ENCODE measurements at places on chromosomes 7 and 10. TPM values are rescaled to one million over a fixed set of nuclear protein-coding genes. Genes with fewer than 3 reads are reported as not detected.

- DNase-seq: no peak
- H3K36me3 ChIP-seq: no peaks in the 10 kb centered on the region
- no peaks in the 10 kb centered on the region for H3K27me3 ChIP-seq
These were observed 35.0 kb downstream of the HDAC9 start for GRCh38 chr7:18530224-18531179.

DNA sequence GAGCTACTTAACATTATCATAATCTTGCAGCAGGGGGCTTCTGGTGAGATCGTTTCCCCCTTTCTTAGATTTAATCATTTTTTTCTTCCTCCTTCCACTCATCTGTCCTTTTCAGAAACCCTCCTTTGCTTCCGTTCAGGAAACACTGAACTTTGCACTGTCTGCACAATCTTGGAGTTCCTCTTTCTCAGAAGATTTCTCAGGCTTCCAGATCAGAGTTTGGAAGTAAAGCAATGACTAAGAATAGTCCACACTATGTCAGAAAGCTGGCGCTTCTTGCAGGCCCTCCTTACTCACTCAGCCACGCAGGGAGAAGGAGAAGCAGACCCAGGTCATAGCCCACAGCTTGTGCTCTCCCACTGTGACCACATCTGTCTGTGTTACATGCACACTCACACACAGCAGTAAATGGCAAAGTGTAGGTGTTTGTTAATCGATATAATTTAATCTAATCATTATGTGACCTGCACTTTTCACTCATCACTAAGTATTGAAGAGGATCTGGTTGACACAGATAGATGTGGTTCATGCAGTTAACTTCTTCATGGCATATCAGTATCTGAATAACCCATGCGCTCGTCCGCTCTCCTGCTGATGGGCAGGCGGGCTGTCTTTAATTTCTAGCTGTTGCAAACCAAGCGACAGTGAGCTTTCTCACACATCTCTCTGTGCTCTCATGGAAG lies 30.2 kb downstream of the ALOX5 start:
- H3K27me3 ChIP-seq: peaks cover 32% of the 10 kb centered on the region
- no peak overlapping the region for H3K27ac ChIP-seq
- no peak overlapping the region for H3K4me3 ChIP-seq
- peaks cover 7% of the 10 kb centered on the region for H3K4me1 ChIP-seq
- no peak for DNase-seq

GRCh38 chr10:69119896-69120295 lies 4.1 kb upstream of the VPS26A start:
- peaks cover 6% of the 10 kb centered on the region for H3K4me1 ChIP-seq
- no peak for DNase-seq
- H3K4me3 ChIP-seq: no peak overlapping the region
- peaks cover 3% of the 10 kb centered on the region for H3K36me3 ChIP-seq

GRCh38 chr10:131556897-131557495 lies 245.5 kb upstream of the TCERG1L start:
- no peak for DNase-seq
- no peaks in the 10 kb centered on the region for H3K27me3 ChIP-seq
- no peaks in the 10 kb centered on the region for H3K36me3 ChIP-seq
- H3K4me3 ChIP-seq: no peak overlapping the region
- H3K4me1 ChIP-seq: peaks cover 1% of the 10 kb centered on the region
- H3K27ac ChIP-seq: no peak overlapping the region

DNA sequence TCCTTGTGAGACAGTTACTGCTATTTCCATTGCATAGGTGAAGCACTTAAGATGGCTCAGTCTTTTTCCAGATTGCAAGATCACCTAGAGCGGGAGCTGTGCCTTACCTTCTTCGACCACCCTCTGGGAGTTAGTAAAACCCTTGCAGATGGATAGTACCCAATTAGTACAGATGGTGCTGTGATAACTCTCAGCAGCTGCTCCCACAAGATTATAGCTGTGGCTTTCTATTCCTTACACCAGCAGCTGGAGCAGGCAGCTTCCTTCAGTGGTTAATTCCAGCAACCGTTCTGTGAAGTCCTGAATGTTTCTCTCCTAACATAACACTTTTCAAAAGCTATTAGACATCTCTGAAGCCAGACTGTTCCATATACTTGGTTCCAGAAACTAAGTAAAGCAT lies 796.8 kb downstream of the XPNPEP1 start:
- H3K27ac ChIP-seq: no peak overlapping the region
- no peaks in the 10 kb centered on the region for H3K36me3 ChIP-seq
- H3K4me3 ChIP-seq: no peak overlapping the region
- no peak for DNase-seq

- H3K4me1 ChIP-seq: no peaks in the 10 kb centered on the region
- DNase-seq: no peak
- H3K36me3 ChIP-seq: no peaks in the 10 kb centered on the region
- no peaks in the 10 kb centered on the region for H3K27me3 ChIP-seq
These were observed 111.0 kb upstream of the FEZF1 start for GRCh38 chr7:122415510-122415909.

DNA sequence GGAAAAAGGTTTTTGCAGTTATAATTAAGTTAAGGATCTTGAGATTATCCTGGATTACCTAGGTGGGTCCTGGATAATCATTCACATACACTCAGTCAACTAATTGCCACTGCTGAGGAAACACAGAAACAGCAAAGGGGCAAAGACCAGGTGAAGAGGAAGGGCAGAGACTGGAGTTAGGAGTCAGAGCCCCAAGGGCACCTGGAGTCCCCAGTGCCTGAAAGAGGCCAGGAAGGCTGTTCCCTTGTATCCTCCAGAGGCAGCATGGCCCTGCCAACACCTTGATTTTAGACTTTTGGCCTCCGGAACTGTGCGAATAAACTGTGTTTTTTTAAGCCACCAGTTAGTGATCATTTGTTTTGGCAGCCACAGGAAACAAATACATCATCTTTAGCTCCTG lies 24.6 kb downstream of the PRR15 start:
- no peaks in the 10 kb centered on the region for H3K36me3 ChIP-seq
- peak overlapping the region; percentile 29 for H3K4me3 ChIP-seq
- DNase-seq: no peak
- H3K4me1 ChIP-seq: peaks cover 10% of the 10 kb centered on the region
- no peak overlapping the region for H3K27ac ChIP-seq

- peak overlapping the region; percentile 20 for H3K4me3 ChIP-seq
- no peak for DNase-seq
- H3K27me3 ChIP-seq: peaks cover 32% of the 10 kb centered on the region
These were observed 100.9 kb upstream of the YAE1 start for GRCh38 chr7:39465055-39465929.

DNA sequence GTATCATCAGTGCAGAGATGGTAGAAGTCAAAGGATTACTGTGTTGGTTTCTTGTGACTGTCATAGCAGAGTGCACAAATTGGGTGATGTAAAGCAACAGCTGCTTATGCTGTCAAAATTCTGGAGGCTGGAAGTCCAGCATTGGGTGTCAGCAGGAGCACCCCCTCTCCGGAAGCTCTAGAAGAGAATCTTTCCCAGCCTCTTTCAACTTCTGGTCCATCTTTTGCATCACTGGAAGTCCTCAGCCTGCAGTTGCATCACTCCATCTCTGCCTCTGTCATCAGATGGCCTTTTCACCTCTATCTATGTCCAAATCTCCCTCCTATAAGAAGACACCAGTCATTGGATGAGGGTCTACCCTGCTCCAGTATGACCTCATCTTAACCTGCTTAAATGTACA lies 35.8 kb upstream of the GALNTL5 start:
- no peak overlapping the region for H3K4me3 ChIP-seq
- no peak for DNase-seq
- peaks cover under 1% of the 10 kb centered on the region for H3K4me1 ChIP-seq
- H3K36me3 ChIP-seq: no peaks in the 10 kb centered on the region

- peaks cover 9% of the 10 kb centered on the region for H3K27me3 ChIP-seq
- H3K4me1 ChIP-seq: no peaks in the 10 kb centered on the region
- H3K4me3 ChIP-seq: no peak overlapping the region
- peaks cover 29% of the 10 kb centered on the region for H3K36me3 ChIP-seq
- no peak for DNase-seq
These were observed 81.4 kb upstream of the IL6 start for GRCh38 chr7:22645418-22646181.

GRCh38 chr7:121531175-121532070 lies 135.3 kb upstream of the FAM3C start:
- H3K4me1 ChIP-seq: peaks cover 14% of the 10 kb centered on the region
- H3K27me3 ChIP-seq: peaks cover 4% of the 10 kb centered on the region
- H3K36me3 ChIP-seq: no peaks in the 10 kb centered on the region
- H3K4me3 ChIP-seq: no peak overlapping the region

- H3K27ac ChIP-seq: no peak overlapping the region
- H3K27me3 ChIP-seq: no peaks in the 10 kb centered on the region
- no peak overlapping the region for H3K4me3 ChIP-seq
- no peaks in the 10 kb centered on the region for H3K4me1 ChIP-seq
- no peaks in the 10 kb centered on the region for H3K36me3 ChIP-seq
- no peak for DNase-seq
These were observed 150.0 kb upstream of the NEBL start for GRCh38 chr10:21047096-21047495.

- no peak for DNase-seq
- no peak overlapping the region for H3K27ac ChIP-seq
- no peaks in the 10 kb centered on the region for H3K4me1 ChIP-seq
- no peaks in the 10 kb centered on the region for H3K36me3 ChIP-seq
- no peaks in the 10 kb centered on the region for H3K27me3 ChIP-seq
These were observed 271.2 kb downstream of the DIP2C start for GRCh38 chr10:418226-418625.

DNA sequence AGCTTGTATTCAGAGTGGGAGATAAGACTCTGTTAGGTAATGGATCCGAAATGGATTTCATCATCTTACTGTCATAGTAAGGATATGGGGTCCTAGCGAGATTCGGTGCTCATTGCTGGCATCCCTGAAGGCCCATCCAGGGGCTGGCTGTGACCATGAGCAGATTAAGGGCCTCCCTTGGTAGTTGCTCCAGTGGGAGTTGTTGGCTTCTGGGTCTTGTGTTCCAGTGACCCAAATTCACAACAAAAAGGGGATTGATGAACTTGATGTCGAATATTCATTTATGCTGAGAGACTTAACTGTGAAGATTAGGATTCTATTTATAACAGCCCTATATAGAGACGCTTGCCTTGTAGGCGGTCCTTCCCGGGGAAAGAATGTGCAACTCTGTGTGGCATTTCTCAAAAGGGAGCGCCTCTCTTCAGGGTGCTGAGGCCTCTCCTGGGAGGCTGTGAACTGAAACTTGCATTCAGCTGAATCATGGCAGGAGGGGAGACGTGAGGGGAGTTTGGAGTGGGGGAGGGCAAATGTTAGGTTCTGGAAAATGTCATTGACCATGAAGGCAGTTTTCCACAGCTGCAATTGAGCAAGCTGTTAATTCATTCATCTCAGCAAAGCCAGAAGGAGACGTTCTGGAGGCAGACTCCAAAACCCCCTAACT lies 233.1 kb upstream of the FZD8 start:
- H3K4me3 ChIP-seq: no peak overlapping the region
- H3K27me3 ChIP-seq: no peaks in the 10 kb centered on the region
- no peak for DNase-seq
- no peaks in the 10 kb centered on the region for H3K4me1 ChIP-seq
- H3K36me3 ChIP-seq: no peaks in the 10 kb centered on the region
- no peak overlapping the region for H3K27ac ChIP-seq

- no peaks in the 10 kb centered on the region for H3K4me1 ChIP-seq
- H3K4me3 ChIP-seq: no peak overlapping the region
- no peaks in the 10 kb centered on the region for H3K36me3 ChIP-seq
- H3K27ac ChIP-seq: no peak overlapping the region
These were observed 471.0 kb downstream of the SH2D4B start for GRCh38 chr10:81008726-81009125.

DNA sequence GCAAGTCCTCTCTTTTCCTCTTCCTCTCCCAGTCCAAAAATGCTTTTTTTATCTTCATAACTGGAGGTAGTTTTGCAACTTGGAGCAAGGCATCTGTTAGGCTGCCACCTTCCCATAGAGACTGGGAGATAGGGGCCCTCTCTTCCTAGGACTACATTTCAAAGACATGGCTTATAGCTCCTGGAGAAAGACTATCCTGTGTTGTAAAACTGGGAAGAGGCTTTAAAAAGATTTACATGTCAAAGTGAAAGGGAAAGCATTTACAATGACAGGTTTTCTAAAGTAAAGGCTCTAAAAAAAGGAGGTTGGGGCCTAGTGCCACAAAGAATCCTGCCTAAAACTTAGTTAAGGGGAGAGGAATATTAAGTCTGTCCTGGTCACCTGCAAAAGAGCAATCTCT lies 82.2 kb upstream of the SEMA3E start:
- no peaks in the 10 kb centered on the region for H3K27me3 ChIP-seq
- no peaks in the 10 kb centered on the region for H3K36me3 ChIP-seq
- no peak for DNase-seq
- no peak overlapping the region for H3K4me3 ChIP-seq
- H3K4me1 ChIP-seq: no peaks in the 10 kb centered on the region

DNA sequence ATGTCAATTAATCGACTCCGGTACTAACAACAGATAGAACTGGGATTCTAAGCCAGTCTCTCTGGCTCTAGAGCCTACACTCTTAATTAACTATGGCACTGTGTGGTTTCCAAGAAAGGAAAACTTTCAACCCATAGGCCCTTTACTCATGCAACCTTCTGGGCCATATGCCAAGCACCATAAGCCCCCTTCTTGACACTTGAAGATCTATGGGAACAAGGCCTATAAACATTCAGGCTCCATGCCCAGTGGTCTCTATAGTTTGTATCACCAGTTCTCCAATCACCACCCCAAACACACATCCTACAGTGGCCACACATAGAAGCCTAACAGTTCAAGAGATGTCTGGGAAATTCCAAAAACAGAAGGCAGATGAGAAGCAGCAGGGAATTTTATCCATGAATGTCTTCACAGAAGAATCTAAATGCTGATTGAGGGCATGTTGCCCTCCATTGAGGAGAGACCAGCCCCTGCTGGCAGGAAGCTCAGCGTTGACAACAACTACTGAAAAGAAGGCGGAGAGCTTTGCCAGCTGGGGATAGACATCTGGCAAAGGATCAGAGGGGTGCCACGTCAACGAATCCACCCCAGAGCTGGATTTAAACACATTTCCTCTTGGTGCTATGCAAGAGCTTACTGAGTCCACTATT lies 64.4 kb downstream of the GRM3 start:
- H3K36me3 ChIP-seq: no peaks in the 10 kb centered on the region
- DNase-seq: no peak
- H3K27me3 ChIP-seq: no peaks in the 10 kb centered on the region
- H3K4me1 ChIP-seq: no peaks in the 10 kb centered on the region

Gene C10orf105
- total RNA-seq: 0.30 TPM

Gene IKZF5
- 18.5 TPM for total RNA-seq

Gene OR13A1
- total RNA-seq: 0.23 TPM

Gene CHCHD2
- total RNA-seq: 370 TPM
